ENCODE measurements at places on chromosomes 12 and 14.

GRCh38 chr12:82651489-82651888 lies 35.2 kb upstream of the TMTC2 start:
- DNase-seq, result no peak

DNA sequence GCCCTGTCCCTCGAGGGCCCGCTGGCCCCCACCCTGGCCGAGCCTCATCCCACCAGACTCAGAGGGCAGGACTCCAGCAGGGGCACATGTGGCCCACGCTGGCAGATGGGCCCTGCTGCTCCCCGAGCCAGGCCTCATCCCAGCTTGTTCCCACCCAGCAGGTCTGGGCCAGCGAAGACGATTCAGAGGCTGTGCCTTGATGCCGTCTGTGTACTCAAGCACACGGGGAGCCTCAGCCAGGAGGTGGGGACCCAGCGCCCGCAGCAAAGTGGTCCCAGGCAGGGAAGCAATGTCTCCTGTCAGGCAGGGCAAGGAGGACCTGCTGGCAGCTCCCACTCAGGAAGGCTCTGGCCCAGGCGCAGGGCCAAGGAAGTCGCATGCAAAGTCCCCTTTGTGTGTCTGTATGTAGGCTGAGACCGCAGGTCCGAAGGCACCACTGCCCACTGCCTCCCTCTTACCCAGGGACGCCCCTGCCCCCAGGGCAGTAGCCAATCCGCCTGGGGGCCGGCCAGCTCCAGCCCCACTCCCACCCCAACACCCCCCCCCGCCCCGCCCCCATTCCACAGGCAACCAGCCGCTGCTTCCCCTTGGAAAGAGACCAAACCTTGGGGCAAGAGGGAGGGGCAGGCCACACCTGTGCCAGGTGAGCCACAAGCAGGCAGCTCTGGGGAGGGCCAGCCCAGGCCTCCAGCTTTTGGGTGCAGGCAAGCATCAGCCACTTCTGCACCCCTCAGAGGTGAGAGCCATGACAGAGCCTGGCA lies 9.4 kb downstream of the DEGS2 start:
- DNase-seq, result no peak

GRCh38 chr12:124919521-124920352 lies 5.3 kb upstream of the UBC start:
- no peak for DNase-seq

DNA sequence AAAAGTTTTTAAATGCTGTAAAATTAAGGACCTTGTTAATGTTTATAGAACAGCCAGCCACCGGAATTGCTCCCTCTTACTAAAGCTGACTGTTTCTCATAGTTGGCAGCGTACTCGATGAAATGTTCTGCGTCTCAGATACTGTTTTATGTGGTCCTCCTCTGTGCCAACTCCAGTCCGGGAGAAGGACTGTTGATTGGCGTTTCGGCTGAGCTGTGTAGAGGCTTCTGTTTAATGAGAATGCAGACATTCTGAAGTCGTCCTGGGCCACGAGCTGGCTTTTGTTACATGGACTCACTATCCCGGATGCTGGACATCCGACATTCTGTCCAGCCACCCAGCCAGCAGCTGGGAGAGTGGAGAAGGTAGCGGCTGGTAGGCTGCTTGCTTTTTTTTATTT lies 75.4 kb downstream of the WDR20 start:
- peak; percentile 60 for DNase-seq

DNA sequence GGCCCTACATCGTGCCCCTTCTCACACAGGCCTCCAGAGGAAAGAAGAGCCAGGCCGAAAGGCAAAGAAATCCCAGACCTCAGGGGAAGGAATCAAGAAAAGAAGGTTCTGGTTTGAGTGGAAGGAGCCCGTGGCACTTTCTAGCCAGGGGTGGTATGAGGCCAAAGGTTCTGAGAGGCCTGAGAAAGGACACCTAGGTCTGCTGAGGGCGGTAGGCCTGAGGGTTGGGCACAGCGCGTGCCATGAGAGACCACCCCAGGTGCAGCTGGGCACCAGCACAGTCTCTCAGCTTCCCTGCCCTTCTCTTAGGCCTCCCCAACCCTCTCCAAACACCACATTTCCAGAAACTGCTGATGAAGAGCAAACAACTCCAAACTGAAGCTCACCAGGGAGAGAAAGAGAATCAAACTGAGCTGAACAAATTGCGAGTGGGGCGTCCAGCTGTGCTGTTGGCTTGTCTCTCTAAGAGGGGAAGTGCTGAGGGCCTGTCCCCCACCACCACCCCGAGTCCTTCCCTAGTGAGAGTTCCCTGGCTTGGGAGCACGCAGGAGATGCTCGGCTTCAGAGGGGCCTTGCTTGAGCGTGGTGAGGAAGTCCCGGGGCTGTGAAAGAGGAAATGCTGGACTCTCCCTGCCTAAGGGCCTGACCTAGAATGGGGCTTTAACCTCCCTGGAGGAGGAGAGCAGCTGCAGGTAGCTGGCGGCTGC lies 184.8 kb downstream of the ZFP36L1 start:
- DNase-seq, result no peak

DNA sequence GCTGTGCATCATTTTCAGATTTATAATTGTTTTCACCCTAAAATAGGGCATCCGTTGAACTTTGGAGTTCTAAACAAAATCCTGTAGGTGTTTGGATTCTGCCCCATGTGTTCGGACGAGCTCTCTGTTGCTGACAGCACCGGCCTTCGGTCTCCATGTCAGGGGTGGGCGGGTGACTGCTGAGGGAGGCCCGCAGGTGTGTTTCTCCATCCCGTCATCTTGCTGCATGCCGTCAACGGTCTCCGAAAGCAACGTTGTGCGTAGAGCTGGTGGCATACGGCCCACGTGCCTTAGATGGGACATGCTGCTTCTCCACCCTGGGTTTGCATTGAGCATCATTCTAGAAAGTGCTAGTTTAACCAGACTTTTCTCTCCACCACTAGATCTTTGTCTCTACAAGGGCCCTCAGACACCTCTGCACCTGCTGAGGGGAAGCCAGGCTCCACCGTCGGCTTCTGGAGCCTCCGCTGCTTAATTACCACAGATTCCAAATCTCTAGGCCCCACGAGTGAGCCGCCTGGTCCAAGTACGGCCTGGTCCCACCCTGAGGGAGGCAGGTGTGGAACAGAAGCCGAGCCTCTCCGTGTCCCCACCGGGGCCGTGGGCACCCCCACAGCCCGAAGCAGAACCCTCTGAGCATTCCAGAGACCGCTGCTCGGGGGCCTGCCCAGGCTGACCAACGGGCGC lies 15.7 kb upstream of the AMN start:
- DNase-seq, result no peak

- no peak for DNase-seq
Observed at GRCh38 chr12:12380949-12381593, 24.2 kb downstream of the BORCS5 start.

DNA sequence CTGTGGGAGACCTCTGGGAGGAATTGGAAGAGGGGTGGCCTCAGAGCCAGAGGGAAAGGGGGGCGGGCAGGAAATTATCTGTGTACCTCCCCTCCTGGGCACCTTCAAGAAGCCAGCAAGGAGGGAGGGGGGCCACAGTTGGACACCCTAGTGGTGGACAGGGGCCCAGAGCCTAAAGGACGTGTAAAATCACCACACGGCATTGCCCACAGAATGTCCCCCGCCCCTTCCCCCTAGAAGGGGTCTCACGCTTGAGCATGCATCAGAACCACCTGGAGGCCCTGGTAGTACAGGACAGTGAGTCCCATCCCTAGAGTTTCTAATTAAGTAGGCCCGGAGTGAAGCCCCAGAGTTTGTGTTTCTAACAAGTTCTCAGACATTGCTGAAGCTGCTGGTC lies 8.2 kb downstream of the ENDOU start:
- DNase-seq, result no peak

DNA sequence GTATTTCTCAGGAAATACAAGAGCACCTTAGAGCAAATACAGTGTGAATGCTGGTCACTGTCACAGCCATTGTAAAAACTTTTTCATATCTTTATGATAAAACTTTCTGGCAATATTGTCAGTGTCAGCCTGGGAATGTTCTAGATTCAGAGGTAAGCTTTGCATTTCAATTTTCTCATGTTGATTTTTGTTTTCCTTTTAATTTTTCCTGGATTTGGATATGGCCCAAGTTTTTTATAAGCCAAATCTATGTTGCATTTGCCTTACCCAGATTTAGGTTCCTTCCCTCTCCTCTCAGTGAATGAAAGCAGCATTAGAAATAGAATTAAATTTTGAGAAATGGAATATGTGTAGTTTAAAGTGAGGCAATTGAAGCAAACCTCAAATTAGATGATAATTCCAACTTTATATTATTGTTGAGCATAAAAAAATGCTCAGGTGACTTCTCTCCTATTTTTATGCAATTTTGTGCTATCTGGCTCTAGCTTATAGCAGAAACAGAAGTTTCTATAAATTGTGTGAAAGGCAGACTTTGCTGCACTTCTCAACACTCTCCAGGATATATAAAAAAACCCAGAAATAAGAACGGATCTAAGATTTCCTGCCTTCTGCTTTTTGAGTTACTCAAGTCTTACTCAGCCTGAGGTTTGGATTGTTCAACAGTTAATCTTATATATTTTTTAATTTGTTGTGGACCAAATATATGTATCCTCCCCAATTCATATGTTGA lies 368.2 kb upstream of the PRICKLE1 start:
- DNase-seq, result no peak

DNA sequence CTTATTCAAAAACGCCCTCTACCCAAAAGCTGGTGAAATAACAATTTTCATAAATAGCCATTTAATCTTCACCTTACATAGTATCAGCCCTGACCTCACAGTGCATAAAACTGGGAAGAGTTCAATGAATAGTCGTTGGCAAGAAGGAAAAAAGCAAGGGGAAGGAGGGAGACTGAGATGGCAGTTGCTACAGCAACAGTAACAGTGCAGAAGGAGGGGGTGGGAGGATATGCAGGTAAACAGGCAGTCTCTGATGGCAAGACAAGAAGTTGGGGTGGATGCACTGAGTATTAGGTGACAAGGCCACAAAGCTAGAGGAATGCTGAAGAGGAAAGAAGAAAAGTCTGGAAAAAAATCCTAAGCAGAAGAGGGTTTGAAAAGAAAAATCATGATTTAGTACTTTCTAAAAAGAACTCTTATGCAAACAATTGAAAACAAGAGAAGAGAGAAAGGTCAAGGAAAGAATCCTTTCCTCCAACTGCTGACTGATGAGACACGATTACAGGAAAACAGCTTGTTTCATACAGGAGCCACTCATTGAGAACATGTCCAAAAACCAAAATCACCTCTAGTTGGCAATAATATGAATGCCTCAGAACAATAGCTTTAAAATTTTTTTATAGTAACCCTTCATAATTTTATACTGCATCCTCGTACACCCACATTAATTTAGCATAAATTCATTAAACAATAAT lies 56.0 kb downstream of the DCAF5 start:
- no peak for DNase-seq

GRCh38 chr12:28223025-28223554 lies 32.8 kb downstream of the CCDC91 start:
- no peak for DNase-seq

GRCh38 chr12:12896260-12896659 lies 4.9 kb downstream of the GPRC5A start:
- no peak for DNase-seq

DNA sequence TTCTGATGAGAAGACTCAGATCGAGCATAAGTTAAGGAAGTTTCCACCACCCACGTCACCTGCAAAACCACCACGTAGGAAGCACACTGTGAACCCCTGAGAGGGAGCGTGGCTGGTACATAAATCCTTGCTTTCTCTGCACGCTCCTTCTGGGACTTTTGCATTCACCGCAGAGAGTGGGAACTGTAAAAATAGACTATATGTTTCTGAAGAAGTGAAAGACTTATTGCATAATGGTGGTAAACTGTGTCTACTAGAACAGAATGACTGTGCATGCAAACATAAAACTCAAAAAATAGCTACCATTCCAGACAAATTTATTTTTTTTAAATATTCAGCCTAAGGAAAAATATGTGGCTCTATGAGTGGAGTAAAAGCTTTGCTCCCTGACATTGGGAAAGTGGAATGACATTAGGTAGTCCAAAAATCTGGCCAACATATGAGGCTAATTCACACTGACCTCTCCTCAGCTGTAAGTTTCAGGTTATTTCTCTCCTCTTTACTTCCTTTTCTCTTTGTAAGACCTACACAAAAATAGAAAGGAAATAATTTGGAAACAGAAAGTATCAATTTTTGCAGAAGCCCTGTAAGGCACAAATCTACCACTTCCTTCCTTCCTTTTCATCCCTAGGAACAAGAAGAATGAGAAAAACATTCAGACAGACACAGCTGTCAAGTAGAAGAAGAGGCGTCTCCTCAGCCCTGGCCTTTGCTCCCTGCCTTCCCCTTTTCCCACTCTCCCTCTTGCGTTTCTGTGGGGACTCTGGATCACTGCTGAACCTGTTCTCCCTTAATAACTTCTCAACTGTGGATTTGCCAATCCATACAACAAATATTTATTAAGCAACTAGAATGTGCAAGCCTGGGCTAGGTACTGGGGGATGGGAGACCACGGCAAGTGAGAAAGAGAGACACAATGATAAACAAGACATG lies 264.3 kb upstream of the FOXN3 start:
- no peak for DNase-seq

- DNase-seq, result no peak
Observed at GRCh38 chr12:127126260-127126628, 1140.7 kb upstream of the TMEM132C start.

DNA sequence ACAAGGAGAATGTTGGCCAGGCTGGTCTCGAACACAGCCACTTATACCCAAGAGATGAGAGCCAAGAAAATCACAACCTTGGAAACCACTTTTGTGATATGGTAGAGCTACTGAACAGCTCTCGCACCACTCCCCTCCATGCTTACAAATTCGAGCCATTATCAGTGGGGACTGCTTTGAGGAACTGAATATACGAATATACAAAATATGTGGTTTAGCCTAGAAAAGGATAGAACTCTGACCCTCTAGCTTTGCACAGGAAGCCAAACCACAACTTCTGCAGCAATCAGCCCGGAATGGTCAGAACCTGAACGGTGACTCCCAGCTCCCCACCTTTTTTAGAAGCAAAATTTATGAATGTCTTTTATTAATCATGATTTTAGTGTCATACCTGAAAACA lies 129.8 kb upstream of the TMEM132C start:
- no peak for DNase-seq

GRCh38 chr12:57135527-57136326 lies 7.4 kb downstream of the LRP1 start:
- DNase-seq, result peak; percentile 83

Measured in posterior cingulate gyrus (tissue), 11 donors.